ENCODE measurements at places on chromosomes 5 and 9. TPM values are rescaled to one million over a fixed set of nuclear protein-coding genes. Genes with fewer than 3 reads are reported as not detected.

Gene DEPDC1B
- 16.4 TPM for total RNA-seq

Gene IFNA2
- total RNA-seq, result not detected

Gene APBA1
- 1.5 TPM for total RNA-seq

Gene C5orf58
- total RNA-seq, result not detected

Gene SNCAIP
- 3.3 TPM for total RNA-seq

Gene SMIM33
- total RNA-seq, result not detected

Gene DBN1
- 224 TPM for total RNA-seq

Gene PCDHGA3
- total RNA-seq, result 0.34 TPM

Gene IL4
- not detected for total RNA-seq

Gene PRRT1B
- not detected for total RNA-seq

Gene SLC34A1
- not detected for total RNA-seq

Gene KIF4B
- not detected for total RNA-seq

Measured in bronchus fibroblast of lung (primary cell).